Psoas muscle (tissue), 8 donors: ENCODE measurements at places on chromosomes 3 and 15.

GRCh38 chr3:168514252-168514651 lies 418.5 kb upstream of the GOLIM4 start:
- DNase-seq = no peak

- no peak for DNase-seq
These were observed 14.5 kb downstream of the IGDCC3 start for GRCh38 chr15:65363306-65363705.

GRCh38 chr3:8542190-8543135 lies 40.8 kb downstream of the LMCD1 start:
- no peak for DNase-seq

DNA sequence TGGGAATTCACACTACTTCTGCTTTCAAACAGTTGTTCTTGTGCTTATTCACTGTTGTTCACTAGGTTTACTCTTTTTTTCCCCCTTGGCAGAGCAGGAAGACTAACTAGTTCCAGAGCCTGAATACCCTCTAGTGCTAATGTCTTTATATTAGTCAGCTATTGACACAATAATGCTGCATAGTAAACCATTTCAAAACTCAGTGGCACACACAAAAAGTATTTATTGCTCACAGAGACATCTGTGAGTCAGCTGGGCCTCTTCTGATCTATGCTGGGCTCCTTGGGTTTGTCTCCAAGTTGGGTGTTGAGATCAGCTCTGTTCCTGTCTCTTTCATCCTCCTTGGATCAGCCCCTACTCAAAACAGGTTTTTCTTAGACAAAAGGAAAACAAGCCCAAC lies 51.1 kb downstream of the RSRC1 start:
- no peak for DNase-seq

DNA sequence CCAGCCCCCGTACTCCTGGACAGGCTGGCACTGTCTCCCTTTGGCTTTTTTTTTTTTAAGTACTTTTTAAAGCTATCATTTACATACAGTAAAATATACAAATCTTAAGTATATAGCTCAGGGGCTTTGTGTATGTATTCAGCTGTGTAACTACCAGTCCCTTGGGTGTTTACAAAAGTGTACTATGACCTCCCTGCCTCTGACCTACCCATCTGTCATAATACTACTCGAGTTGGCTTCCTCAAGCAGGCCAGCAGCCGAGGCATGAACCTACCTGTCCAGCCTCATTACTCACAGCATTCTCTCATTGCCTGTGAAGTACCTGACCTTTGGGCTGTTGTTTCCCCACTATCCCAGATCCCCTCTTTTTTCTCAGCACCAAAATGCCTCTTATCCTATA lies 33.2 kb downstream of the ABHD2 start:
- DNase-seq = no peak

DNA sequence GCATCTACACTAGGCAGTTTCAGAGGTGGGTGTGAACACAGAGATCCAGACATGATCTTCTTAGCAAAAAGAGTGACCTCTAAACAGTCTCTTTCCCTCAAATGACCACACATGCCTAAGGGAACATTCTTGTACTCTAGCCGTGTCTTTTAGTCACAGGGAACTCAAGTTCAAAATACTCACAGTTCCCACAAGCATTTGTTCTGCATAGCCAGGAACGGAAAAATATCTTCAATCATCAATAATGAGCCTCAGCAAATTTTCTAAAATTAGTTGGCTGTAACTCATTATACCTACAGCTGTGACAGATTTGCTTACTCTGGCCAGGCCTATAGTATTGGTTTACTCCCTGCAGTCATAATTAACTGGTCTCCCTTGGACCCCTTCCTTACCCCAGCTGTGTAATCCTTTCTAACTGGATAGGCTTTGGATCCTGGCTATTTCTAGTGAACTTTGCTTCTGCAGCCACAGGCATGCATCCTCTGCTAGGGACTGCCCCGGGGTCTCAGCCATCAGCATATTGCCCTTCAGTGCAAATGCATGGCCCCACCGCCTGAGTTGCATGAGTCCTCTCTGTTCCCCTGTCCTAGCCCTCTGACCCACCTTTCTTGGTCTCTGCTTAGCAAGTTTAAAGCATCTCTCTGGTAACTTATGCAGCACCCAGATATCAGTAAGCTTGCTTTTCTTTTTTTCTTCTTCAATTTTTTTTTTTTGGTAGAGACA lies 56.0 kb upstream of the HACD2 start:
- DNase-seq = no peak

- peak; percentile 41 for DNase-seq
These were observed 407.3 kb upstream of the ONECUT1 start for GRCh38 chr15:53197426-53197839.

GRCh38 chr15:47987908-47988532 lies 132.8 kb upstream of the SLC24A5 start:
- no peak for DNase-seq

DNA sequence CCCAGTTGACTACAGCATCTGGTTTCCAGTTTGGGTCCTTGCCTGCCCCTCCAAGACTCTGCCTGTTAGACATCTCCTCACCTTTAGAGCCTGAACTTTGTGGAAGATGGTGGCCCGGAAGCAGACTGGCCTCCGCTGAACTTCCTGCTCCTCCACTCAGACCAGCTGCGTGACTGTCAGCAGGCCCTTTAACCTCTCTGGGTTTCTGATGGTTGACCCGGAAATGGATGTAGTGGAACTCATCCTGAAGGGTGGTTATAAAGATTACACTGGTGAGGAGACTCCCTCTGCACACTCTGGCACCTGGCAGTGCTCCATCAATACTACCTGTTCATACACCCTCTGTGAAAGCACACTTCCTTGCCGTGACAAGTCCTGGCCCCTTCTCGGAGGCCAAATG lies 151.9 kb upstream of the TLE3 start:
- DNase-seq = no peak

DNA sequence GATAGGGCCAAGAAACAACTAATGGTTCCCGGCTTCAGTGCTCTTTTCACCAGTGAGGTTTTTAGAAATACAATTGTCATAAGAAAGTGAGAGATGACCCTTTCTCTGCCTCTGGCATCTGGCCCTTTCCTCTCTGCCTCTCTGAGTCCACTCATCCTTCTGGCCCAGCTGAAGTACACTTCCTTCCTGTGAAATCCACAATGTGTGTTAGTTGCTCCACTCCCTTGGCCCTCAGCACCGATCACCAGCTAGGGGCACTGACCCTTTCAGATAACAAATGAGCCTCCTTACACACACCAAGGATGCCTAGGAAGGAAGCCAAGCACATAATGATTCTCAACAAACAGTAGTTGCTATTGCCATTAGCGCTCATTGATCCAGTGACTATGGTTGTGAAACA lies 2.9 kb upstream of the CAV3 start:
- no peak for DNase-seq

DNA sequence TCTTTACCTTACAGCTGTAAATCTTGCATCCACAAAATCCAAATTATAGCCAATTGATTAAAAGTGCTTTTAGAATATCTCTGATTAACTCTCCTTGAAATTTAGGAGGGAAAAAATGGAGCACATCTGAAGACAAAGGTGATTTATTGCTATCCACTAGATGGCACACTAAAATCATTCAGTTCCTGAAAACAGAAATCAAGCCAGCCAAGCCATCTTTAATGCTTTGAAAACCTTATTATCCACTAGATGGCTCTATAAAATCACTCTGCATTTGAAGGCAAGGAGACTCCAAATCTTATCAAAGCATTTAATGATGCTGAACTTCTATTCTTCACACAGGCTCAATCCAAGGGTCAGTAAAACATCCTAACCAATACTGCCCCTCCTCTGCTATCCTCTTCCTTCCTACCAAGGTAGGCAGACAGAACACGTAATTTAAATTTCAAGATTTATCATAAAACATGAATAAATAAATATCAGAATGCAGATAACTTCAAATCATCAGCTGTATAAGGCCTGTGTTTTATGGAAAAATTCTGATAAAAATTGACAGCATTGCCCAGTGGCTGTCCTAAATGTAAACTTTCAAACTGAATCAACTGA lies 48.4 kb downstream of the GOLIM4 start:
- DNase-seq = no peak

DNA sequence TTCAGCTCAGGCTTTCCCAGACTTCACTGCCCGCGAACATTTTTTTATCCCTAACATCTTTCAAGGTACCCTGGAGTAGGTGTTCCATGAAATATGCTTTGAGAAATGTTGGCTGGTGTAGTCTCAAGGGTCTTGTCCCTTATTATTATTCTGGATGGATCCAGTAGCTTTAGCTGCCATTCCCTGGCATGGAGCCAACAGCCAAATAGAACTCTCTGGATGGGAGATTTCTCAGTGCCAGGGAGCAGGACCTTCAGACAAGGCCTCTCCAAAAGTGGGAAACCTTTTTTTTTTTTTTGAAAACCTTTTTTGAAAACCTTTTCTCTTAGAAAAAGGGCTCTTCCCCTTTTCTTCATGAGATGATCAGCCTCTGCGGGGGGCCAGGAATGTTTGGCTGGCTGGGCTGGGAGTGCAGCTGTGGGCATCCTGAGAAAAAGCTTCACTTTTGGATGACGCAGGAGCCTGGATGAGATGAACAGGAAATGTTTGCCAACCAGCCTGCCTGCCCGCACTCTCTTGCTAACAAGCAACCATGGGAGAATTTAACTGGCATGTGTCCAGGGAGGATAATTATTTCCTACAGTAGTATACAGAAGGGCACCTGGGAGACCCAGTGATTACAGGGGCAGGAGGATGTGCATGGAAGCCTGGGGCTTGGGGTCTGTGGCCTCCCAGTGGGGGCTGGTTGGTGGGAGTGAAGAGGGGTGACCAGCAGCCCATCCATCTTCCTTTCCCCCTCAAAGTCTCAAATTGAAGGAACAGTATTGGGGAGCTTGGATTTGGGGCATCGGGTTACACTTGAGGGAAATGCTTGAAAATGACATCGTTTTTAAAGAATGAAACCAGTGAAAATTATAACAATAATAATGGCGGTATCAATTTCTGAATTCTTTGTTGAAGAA lies 109.1 kb upstream of the LRIG1 start:
- no peak for DNase-seq

- no peak for DNase-seq
These were observed 142.3 kb downstream of the KLHL25 start for GRCh38 chr15:85652457-85652856.

GRCh38 chr3:196390116-196390515 lies 42.1 kb downstream of the UBXN7 start:
- DNase-seq = no peak

GRCh38 chr15:73564255-73564654 lies 68.9 kb downstream of the NPTN start:
- DNase-seq = no peak

DNA sequence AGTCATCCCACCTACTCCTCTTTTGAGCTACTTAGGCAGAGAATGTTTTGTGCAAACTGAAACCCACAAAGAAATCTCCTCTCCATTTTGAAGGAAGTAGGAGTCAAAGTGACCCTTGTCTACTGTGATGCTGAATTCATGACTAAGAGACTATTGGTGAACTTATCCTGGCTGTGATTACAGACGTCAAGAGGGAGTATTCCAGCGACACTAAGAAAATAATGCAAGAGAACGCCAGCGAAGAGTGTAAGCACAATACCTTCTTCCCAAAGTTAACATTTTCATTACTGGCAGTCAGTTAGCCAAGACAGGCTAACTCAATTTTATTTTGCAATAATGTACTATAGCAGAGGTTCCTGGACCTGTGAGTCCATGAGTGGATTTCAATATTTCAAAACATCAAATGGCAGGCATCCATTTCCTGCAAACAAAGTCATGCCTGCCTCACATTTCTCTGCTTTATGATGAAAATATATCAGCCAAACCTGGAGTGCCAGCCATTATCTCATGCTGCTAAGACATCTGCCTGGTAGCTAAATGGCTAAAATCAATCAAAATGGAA lies 59.0 kb downstream of the CTNNB1 start:
- no peak for DNase-seq

- peak; percentile 80 for DNase-seq
These were observed 129.6 kb upstream of the AGBL1 start for GRCh38 chr15:85950101-85950500.

- no peak for DNase-seq
These were observed 191.5 kb upstream of the SLC2A2 start for GRCh38 chr3:171218069-171218468.

DNA sequence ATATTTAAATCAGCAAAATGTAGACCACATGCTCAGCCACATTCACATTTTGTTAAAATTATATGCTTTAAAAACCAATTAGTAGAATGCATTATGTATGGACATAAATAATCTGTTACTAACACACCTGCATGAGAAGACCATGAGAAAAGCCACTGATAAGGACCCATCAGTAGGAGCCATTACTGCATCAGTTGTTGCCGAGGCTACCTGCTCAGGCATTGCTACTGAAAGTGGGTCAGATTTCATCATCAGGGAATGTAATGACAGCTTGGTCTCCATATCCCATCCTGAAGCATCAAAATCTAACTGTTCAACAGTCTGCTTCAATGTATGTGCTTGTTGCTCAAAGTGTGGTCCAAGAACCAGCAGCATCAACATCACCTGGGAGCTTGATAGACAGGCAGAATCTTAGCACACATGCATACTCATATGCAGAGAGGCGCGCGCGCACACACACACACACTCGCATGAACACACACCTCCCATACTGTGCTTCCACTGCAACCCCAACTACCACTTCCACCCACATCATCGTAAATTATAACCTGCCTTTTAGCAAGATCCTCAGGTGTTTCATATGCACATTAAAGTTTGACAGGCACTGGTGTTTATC lies 72.4 kb upstream of the FOXB1 start:
- DNase-seq = no peak

GRCh38 chr3:135218304-135218703 lies 423.2 kb downstream of the EPHB1 start:
- DNase-seq = peak; percentile 30

- DNase-seq = no peak
These were observed 218.6 kb downstream of the NR2F2 start for GRCh38 chr15:96549136-96549535.

- no peak for DNase-seq
These were observed 8.6 kb downstream of the GPX1 start for GRCh38 chr3:49349348-49350114.

GRCh38 chr3:40681658-40682055 lies 156.9 kb downstream of the ZNF621 start:
- DNase-seq = no peak

- no peak for DNase-seq
These were observed 42.7 kb downstream of the GOLGA6A start for GRCh38 chr15:74039656-74040010.

DNA sequence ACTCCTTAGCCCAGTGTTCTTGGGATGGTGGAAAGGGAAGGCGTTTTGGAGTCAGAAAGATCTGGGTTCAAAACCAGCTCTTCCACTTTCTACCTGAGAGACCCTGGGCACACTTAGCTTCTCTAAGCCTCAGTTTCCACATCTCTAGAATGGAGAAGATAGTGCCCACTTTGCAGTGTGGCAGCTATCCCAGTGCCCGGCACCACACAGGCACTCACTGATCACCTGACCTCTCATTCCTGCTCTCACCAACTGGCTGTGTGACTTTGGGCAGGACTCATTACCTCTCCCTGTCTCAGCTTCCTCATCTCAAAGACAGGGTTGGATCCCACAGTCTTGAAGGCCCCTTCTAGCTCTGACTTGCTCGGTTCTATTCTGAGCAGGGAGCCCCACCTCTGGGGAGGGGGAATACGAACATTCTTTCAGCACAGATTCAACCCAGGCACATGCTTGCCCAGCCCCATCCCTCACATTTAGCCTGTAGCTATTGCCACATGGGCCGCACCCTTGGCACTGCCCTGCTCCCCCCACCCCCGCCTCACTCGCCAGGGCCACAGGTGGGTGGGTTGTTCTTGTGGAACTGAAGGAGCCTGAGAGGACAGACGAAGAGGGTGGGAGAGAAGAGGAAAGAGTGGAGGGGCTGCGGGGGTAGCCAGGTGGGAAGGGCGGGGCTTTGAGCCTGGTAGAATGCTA lies 39.2 kb downstream of the EPHB3 start:
- peak; percentile 29 for DNase-seq
